ENCODE measurements at places on chromosomes 16 and 17. TPM values are rescaled to one million over a fixed set of nuclear protein-coding genes. Genes with fewer than 3 reads are reported as not detected.
A peak's percentile ranks its signal among the peaks of the same experiment; 100 is the strongest.

GRCh38 chr17:15354256-15354655 is 12.9 kb upstream of the TEKT3 start:
- no peaks in the 10 kb centered on the region for H3K4me1 ChIP-seq
- no peak overlapping the region for H3K27ac ChIP-seq
- no peaks in the 10 kb centered on the region for H3K36me3 ChIP-seq
- no peaks in the 10 kb centered on the region for H3K27me3 ChIP-seq
- H3K4me3 ChIP-seq, result no peak overlapping the region
- DNase-seq, result no peak

DNA sequence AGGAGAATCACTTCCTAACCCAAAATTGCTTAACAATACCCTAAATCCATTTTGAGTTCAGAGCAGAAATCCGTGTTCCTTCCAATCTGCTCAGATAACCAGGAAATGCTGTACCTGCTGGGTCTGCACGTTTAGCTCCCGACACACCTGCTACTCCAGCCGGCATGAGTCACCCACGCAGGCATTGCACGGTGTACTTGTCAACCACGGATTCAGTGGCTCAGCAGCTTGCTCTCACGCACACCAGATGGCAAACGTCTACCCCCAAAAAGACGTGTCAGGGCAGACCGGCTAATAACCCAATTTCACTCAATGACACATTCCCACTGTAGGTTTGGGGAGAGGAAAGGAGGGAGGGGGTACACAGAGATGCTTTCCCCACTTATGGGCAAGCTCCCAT is 468.1 kb downstream of the SOX9 start:
- no peak for DNase-seq
- H3K27ac ChIP-seq, result no peak overlapping the region
- no peak overlapping the region for H3K4me3 ChIP-seq
- H3K4me1 ChIP-seq, result no peaks in the 10 kb centered on the region
- H3K27me3 ChIP-seq, result no peaks in the 10 kb centered on the region

DNA sequence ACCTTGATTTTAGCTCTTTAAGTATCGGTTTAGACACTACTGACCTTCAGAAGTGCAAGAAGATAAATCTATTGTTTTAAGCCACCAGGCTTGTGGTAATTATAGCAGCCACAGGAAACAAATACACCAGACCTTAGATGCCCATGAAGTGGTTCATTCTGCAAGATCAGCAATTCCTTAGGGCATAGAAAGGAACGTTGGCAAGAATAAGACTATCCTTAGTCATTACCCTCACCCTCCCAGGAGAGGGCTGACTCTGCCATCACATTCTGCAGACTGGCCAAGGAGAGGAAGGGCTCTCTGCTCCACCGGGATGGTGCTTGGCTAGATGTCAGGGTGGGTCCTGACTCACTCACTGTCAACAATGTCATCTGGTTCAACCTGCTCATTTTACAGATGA is 14.1 kb upstream of the NDEL1 start:
- no peaks in the 10 kb centered on the region for H3K4me1 ChIP-seq
- no peaks in the 10 kb centered on the region for H3K27me3 ChIP-seq
- no peak overlapping the region for H3K27ac ChIP-seq
- H3K36me3 ChIP-seq, result no peaks in the 10 kb centered on the region
- H3K4me3 ChIP-seq, result no peak overlapping the region

- H3K27me3 ChIP-seq, result no peaks in the 10 kb centered on the region
- peak overlapping the region; percentile 96 for H3K27ac ChIP-seq
- H3K4me3 ChIP-seq, result no peak overlapping the region
- H3K36me3 ChIP-seq, result no peaks in the 10 kb centered on the region
- peak; percentile 30 for DNase-seq
These were observed 42.5 kb downstream of the YPEL2 start for GRCh38 chr17:59373882-59374495.

NEK8 gene
- total RNA-seq, result 1.2 TPM

GLG1 gene
- total RNA-seq, result 272 TPM

- H3K4me3 ChIP-seq, result no peak overlapping the region
- no peak overlapping the region for H3K27ac ChIP-seq
- no peaks in the 10 kb centered on the region for H3K27me3 ChIP-seq
- no peaks in the 10 kb centered on the region for H3K4me1 ChIP-seq
These were observed 6.9 kb downstream of the PLLP start for GRCh38 chr16:57277586-57277985.

B9D1 gene
- 20.4 TPM for total RNA-seq
